ENCODE measurements at places on chromosomes 6 and 20.

DNA sequence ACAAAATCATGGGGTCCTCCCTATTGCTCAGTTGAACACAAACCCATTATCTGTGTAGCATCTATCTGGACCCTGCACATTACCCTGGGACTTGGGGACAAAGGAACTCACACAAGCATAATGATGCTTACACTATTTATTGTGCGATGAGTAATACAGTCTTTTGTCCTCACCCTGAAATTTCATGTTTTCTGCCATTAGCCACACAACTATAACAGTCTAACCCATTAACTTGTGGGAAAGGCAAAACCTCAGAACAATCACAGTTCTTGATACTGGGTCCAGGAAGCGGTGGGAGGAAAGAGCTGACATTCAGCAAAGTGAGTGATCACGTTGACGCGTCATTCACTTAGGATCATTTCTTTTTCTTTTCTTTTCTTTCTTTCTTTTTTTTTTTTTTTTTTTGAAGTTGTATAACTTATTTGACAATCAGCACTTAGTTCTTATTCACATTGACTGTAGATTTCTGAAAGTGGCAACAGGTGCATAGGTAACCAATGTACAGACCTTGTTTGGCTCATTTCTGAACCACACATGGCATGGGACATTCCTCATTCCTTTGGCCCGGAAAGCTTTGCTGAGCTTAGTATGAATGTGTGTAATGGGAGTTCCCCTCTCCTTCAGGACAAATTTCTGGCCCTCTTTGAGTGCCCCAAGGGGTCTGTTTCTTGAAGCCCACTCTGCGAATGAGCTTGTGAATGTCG, 94.8 kb upstream of the CNKSR3 start:
- no peak for DNase-seq

- no peak for DNase-seq
Measured at GRCh38 chr6:139474145-139475108, 100.0 kb upstream of the CITED2 start.

DNA sequence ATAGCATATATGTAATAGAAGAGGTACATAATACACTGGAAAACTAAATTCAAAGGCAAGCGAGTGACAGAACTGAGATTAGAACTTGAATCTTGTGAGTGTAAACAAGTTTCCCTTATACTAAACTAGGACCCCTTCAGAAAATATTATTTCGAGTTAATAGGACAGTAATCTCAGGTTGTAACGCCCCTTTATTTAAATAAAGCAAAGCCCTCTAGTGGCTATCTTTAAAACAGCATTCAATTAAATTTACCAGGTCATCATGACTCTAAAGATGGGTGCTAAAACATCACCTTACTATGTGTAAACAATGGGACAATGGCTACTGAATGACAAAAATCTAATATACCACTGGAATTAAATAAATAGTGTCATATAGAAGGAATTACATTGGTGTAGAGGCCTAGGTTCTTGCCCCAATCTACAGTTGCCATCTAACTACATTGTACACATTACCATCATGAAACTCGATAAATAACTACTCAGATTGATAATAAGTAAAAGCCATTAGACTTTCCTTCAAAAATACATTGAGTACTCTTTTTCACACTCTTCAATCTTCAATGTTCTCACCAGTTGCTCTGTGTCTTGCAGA, 255.4 kb upstream of the IRAK1BP1 start:
- DNase-seq, result no peak

GRCh38 chr6:122072014-122072647, 327.3 kb upstream of the HSF2 start:
- DNase-seq, result no peak

- DNase-seq, result no peak
Measured at GRCh38 chr6:44115866-44116265, 11.4 kb downstream of the MRPL14 start.

DNA sequence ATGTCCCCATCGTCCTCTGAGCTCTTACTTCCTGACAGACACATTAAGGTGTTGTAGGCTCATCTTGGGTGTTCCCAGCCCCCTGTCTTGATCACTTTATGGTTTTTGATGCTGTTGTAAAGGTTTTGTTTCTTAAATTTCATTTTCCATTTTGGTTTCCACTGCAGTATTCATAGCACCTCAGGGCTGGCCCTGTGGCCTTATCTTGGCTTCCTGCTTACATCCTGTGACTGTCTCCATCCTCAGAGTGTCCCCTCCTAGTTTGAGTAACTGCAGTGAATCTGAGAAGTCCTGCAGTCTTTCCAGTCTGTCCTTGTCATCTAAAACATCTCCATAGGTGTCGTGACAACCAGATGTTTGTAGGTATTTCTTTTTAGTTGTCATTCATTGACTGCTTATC, 50.9 kb downstream of the JARID2 start:
- DNase-seq, result no peak

DNA sequence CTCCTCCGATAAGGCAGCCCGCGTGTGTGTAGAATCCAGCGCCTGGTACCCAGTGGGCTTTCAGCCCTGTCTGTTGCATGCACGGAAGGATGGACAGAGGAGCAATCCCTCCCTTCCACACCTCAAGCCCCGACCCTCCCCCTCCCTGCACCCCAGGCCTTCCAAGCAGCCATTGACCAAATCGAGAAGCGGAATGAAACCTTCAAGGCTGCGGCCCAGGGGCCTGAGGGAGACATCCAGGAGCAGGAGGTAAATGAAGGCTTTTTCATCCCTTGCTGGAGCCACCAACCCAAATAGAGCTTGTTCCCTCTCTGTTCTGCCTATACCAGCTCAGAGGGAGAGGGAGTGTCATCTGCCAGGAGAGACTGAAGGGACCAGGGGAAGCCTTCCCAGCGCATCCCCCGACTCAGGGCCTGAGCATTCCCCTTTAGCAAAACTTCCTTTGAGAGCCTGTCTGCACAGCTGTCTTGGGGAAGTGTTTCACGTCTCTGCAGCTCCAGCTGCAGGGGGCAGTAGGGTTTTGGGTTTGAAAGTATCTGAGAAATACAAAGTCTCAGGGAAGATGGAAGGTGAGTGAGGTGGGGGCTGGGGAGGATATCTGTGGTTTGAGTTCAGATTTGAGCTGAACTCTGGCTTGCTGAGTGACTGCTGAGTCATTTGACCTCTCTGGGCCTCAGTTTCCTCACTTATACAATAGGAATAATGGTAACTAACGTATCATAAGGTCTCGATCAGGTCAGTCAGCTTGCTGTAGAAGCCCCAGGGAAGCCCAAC, 16.1 kb downstream of the FGD2 start:
- DNase-seq, result peak; percentile 57

DNA sequence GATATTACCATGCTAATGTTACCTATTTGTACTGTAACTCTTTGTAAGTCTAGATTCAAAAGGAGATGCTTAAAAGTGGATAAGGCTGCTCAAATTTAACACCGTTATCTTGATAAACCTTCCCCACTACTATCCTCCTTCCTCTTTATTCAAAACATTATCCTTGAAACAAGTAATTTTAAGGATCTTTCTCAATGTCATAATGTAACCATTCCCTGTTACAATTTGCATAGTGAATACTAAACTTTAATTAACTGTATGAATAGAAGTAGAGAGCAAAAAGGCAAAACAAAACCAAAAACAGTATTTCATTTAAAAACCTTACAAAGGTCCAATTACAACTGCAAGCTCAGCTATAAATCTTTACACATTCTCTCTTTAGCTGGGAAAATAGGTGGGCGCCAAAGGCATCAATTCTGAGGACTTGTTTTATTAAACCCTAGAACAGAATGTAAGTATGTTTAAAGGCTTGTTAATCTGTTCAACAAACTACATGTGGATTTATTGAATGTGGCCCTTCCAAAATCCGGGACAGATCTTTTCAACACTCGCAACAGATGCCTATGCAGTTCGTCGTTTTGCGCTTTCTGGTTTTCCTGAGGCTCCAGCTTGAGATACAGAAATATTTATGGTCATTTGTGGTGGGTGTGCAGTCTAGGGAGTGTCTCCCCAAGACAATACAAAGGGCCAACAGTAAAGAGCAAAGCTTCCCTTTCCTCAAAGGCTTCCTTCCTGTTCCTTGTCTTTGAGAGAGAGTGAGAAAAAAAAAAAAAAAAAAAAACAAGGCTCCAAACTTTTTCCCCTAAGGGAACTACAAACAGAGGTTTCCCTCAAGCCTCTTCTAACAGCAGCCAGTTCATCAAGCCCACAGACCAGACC, 15.1 kb downstream of the KIF13A start:
- no peak for DNase-seq

DNA sequence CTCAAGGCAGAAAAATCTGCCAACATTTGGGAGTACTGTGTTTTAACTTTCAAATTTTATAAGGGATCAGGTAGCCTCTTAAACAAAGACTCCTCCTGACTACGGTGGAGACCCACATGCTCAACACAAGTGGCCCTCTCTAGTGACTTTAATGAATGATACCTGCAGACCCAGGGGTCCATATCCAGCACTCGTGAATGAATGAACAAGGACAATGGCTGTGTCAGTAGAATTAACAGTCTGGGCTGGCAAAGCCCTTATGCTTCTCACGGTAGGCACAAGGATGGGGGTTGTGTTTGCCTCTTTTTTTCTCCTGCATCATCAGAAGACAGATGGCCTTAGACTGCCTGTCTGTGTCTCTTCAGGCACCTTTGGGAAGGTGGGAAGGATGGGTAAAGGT, 112.6 kb upstream of the TRAF3IP2 start:
- no peak for DNase-seq

All from activated T-cell treated with anti-CD3 and anti-CD28 coated beads for 4 hours (primary cell).